H4 (cell line): ENCODE measurements at places on chromosomes 5 and 9.

DNA sequence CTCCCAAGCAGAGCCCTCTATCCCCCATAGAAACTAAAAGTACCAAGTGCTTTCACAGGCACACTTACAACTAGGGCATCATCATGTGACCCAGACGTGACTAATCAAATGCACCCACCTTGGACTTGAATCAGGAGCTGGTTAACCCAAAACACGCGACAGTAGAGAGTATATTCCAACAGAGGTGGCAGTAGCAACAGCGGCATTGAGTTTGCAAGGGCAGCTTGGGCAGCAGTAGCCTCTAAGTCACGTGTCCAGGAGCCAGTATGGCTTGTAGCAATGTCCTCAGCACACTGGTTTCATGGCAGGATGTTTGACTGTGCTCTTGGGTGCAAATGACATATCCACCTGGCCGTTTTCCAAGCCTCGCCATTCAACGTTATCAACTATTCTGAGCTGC is 73.4 kb upstream of the DNAH5 start:
- no peak for DNase-seq

GRCh38 chr5:71663191-71663969 is 55.7 kb upstream of the CARTPT start:
- no peak for DNase-seq

- DNase-seq: peak; percentile 63
Observed at GRCh38 chr9:35659340-35659739, 1.2 kb downstream of the CCDC107 start.

DNA sequence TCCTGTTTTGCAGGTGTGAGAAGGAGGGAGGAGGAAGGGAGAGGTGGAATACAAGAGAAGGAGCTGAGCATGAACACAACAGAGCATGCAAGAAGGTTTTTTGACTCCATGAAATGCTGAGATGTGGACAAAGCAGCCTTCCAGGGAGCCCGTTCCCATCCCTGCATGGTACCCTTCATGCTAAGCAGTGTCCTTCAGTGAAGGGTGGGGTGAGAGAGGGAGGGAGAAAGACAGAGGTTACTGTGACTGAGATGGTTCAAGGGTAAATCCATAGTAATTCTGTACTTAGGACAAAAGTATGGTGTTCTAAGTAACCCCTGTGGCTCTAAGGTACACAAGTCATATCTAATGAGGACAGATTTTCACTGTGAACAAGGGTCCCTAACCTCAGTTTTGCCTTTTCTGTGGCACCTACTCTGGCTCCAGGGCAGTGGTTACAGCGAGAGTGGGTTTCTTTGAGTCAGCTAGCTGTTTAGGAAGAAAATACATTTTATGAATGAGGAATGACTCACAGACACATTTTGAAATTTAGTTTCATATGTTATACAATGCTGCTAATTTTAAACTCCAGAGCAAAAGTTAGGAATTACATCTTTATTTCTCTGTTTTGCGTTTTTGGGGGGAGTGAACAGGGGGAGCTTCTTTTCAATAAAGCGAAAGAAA is 184.9 kb upstream of the SLC12A2 start:
- no peak for DNase-seq

- peak; percentile 50 for DNase-seq
Observed at GRCh38 chr9:69936427-69936826, 107.2 kb upstream of the MAMDC2 start.

- no peak for DNase-seq
Observed at GRCh38 chr5:78103232-78103918, 191.1 kb downstream of the AP3B1 start.

DNA sequence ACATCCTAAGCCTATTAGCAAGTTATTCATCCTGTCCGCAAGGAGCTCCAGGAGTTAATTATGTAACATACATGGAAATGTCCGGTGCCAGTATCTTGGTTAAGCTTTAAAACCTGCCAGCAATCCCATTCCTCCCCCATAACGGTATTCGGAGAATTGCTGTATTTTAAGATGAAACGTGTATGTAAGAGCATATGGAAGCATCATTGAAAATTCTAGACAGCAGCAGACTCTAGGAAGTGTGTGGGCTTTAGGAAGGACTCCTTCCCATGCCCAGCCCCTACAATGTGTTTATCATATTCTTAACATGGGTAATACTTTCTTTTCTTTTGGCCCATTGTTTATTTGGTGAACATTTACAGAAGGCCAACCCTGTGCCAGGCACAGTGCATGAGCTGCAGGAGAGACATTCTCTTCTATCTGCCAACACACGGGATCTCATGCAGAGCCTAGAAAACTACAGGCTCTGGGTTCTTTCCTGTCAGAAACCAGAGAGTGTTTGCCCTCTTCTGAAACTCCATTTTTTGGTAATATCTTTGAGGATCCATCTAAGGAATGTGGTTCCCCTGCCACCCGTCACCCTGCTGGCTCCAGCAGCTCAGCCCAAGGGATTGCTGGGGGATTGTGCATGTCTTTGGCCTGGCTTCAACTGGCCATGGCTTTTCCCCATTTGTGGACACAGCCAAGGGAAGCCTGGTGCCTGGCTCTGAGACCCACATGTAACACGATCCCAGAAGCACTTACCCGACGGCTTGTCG is 15.1 kb downstream of the ANGPTL2 start:
- no peak for DNase-seq

GRCh38 chr5:62902126-62902525 is 323.5 kb downstream of the LRRC70 start:
- DNase-seq: no peak

GRCh38 chr5:35484241-35484640 is 133.4 kb upstream of the SPEF2 start:
- DNase-seq: no peak

DNA sequence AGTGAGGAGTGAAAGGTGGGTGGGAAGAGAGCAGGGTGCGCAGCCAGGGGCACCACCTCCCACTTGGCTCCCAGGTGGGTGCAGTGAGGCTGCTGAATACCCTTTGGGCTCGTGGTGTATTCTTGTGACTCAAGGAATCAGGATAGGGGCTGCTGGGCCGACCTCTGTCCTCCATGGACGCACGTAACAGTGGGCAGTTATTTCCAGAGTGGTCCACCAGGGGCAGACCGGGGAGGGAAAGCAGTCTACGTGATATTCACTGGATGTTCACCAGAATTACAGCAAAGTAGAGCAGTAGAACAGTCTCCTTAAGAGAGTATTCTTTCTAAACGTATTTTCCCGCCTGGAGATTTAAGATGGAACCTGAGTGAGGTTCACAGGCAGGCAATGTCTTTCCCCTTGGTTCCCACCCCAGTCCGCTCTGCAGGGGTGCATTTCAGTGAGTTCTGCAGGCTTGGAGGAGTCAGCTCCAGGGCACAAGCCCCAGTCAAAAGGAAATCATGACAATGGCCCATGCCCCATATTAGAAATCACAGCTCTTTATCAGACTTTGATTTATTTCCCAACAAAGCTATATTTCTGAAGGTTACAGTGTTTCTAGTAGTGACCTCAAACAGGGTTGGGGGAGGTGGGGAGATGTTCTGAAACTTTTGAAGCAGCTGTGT is 88.7 kb downstream of the SYK start:
- DNase-seq: no peak

- DNase-seq: no peak
Observed at GRCh38 chr5:169997798-169998197, 17.5 kb upstream of the INSYN2B start.

GRCh38 chr5:38921174-38921573 is 75.4 kb downstream of the OSMR start:
- no peak for DNase-seq

DNA sequence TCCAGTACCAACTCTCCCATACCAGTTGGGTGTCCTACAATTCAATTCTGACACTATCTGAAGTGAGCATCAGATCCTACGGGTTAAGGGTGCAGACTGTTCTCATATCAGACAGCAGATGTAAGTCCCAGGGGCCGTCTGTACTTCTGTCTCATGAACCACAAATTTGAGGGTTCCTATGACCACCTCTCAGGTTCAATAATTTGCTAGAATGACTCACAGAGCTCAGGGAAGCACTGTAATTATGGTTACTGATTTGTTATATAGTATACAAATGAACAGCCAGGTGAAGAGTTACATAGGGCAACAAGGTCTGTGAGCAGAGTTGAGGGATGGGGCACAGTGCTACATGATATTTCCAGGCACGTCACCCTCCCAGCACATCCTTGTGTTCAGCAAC is 499.1 kb downstream of the DMAC1 start:
- DNase-seq: no peak

DNA sequence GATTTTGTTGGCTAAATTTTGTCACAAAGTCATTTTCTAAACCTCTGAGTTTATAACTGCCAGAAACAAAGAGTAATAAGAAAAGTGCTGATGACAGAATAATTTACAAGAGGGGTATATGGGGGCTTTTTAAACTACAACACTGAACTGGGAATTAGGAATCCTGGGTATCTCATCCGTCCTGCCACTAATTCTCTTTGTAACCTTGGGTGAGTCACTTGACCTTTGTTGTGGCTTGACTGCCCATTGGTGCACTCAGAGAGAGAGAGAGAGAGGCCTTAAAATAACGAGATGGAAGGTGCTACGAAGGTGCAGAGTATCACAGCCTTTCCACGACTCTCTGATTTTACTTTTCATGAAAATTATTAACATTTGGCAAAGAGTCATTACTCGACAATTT is 130.3 kb upstream of the CNTLN start:
- no peak for DNase-seq

DNA sequence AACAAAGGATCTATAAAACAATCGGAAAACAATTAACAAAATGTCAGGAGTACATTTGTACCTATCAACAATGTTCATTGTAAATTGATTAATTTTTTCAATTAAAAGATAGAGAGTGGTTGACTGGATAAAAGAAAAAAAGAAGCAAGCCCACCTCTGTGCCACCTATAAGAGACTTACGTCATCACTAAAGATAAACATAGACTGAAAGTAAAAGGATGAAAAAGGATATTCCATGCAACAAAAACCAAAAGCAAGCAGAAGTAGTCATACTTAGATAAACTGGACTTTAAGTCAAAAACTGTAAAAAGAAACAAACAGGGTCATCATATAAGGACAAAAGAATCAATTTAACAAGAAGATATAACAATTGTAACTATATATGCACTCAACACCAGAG is 197.4 kb downstream of the RASEF start:
- no peak for DNase-seq

GRCh38 chr9:3240656-3241268 is 285.0 kb downstream of the RFX3 start:
- peak; percentile 41 for DNase-seq

- peak; percentile 75 for DNase-seq
Observed at GRCh38 chr5:115069087-115069968, 100.4 kb downstream of the TRIM36 start.

- no peak for DNase-seq
Observed at GRCh38 chr5:77774981-77775789, 954 bp downstream of the TBCA start.

GRCh38 chr9:93713716-93714115 is 137.3 kb downstream of the PHF2 start:
- peak; percentile 20 for DNase-seq
